ENCODE measurements at places on chromosomes 12 and 14.

GRCh38 chr14:44803239-44803905 is 158.4 kb downstream of the KLHL28 start:
- peak; percentile 46 for DNase-seq

GRCh38 chr12:25276199-25276937 is 25.6 kb upstream of the KRAS start:
- peak; percentile 42 for DNase-seq

DNA sequence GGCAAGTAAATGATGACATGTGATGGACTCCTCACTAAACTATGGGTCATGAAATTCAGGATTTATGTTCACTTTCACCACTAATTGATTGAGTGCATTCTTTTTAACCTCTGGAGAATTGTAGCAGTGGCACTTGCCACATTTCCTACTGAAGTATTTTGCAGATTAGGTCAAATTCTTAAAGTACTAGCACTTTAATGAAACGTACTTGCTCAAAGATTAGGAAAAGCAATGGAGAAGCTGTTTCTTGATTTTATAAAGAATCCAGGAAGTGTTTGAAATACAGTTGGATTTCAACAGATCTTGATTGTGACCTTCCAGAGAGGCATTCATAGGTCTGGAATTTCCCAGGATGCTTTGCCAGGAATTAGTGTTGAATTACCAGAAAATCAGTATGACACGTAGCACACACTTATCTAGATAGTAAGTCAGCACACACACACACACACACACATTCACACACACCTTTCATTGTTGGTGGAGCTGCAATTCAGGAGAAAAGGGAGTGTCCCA is 162.6 kb downstream of the MYRFL start:
- DNase-seq = no peak

- DNase-seq = no peak
Measured at GRCh38 chr12:82425241-82425640, 66.9 kb downstream of the METTL25 start.

GRCh38 chr12:106704081-106704480 is 70.4 kb upstream of the RIC8B start:
- DNase-seq = no peak

DNA sequence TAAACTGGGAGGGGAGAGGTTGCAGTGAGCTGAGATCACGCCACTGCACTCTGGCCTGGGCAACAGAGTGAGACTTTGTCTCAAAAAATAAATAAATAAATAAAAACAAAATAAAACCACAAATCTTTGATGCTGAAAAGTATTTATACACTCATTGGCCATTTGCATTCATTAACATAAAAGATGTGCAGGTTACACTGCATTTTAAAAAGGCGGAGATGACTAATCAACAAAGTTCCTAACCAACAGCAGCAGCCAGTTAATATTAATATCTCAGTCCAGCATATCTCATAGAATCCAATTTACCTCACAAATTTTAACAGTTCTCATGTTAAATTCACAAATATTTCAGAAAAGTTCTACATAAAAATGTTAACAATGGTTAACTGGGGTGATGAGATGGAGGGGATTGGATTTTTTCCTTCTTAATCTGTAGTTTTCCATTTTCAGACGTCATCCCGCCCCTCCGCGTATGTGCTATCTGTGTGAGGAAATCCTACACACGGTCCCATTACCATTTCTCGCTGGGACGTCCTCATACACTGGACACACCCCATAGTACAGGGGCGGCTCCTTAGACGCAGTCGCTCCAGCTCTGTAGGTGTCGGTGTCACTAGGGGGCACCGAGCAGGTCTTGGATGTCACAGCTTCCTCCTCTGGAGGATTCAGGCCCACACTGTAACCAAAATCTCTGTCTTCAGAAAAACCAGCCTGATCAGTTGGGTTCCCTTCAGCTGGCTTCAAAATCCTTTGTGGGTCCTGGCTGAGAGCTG is 7.3 kb downstream of the ANKLE2 start:
- DNase-seq = no peak

DNA sequence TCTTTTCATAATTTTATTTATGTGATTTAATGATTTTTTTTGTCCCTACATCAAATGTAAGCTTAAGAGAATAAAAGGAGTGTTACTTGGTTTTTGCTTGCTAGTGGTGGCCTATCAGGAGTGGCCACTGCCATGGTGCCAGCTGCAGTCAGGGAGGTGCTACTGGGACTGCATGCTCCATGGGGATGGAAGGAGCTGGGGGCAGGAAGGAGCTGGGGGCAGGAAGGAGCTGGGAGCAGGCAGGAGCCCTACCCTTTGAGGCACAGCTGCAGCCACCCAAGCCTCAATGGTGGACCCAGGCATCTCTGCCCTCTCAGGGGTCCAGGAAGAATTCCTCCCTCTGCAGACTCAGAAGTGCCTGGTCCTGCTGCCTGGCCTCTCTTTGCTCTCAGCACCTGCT is 796.0 kb downstream of the SLC16A7 start:
- no peak for DNase-seq
